Muscle of leg (tissue), 16 donors: ENCODE measurements at places on chromosomes 11 and 22. TPM values are rescaled to one million over a fixed set of nuclear protein-coding genes. Genes with fewer than 3 reads are reported as not detected.

DNA sequence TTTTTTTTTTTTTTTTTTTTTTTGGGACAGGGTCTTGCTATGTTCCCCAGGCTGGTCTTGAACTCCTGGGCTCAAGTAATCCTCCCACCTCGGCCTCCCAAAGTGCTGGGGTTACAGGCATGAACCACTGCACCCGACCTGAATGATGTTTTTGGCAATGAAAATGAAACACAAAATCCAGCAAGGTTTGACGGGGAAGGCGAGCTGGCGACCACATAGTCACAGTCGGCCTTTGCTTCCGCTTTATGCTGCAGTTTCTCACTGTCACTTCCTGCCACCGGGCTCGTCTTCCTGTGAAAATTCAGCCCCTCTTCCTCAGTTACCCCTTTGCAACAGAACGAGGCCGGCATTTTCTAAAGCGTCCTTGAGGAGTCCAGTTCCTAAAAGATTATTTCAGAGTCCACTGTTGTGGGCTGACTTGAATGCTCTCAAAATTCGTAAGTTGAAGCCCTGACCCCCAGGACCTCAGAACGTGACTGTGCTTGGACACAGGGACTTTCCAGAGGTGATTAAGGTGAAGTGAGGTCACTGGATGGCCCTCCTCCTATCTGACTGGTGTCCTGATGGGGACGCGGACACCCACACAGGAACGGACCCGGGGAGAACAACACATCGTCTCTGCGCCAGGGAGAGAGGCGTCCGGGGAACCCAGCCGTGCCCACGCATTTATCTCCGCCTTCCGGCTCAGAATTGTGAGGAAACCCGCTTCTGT is 2.9 kb upstream of the BID start:
- peaks cover 3% of the 10 kb centered on the region for H3K27me3 ChIP-seq
- peak; percentile 38 for DNase-seq

DNA sequence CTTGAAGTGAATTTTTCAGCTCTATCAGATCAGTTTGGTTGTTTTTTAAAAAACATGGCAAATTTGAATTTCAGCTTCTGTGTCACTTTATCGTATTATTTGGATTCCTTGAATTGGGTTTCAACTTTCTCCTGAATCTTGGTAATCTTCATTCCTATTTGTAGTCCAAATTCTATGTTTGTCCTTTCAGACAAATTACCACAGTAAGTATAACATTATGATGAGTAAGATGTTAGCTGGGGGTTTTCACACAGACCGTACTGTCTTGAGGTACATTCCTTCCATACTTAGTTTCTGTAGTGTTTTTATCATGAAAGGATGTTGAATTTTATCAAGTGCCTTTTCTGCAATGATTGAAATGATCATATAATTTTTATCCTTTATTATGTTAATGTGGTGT is 28.0 kb downstream of the OR5B17 start:
- no peaks in the 10 kb centered on the region for H3K27me3 ChIP-seq
- H3K4me3 ChIP-seq, result no peak overlapping the region
- H3K4me1 ChIP-seq, result no peaks in the 10 kb centered on the region
- DNase-seq, result no peak

GRCh38 chr11:116826751-116827431 is 2.8 kb upstream of the APOC3 start:
- H3K36me3 ChIP-seq, result no peaks in the 10 kb centered on the region
- no peak overlapping the region for H3K27ac ChIP-seq
- H3K4me1 ChIP-seq, result peaks cover 3% of the 10 kb centered on the region
- H3K4me3 ChIP-seq, result no peak overlapping the region
- no peaks in the 10 kb centered on the region for H3K27me3 ChIP-seq

GRCh38 chr22:28268171-28268570 is 349.1 kb upstream of the PITPNB start:
- no peaks in the 10 kb centered on the region for H3K27me3 ChIP-seq
- no peak overlapping the region for H3K27ac ChIP-seq
- H3K4me3 ChIP-seq, result no peak overlapping the region
- DNase-seq, result peak; percentile 67
- H3K4me1 ChIP-seq, result peaks cover 3% of the 10 kb centered on the region

DNA sequence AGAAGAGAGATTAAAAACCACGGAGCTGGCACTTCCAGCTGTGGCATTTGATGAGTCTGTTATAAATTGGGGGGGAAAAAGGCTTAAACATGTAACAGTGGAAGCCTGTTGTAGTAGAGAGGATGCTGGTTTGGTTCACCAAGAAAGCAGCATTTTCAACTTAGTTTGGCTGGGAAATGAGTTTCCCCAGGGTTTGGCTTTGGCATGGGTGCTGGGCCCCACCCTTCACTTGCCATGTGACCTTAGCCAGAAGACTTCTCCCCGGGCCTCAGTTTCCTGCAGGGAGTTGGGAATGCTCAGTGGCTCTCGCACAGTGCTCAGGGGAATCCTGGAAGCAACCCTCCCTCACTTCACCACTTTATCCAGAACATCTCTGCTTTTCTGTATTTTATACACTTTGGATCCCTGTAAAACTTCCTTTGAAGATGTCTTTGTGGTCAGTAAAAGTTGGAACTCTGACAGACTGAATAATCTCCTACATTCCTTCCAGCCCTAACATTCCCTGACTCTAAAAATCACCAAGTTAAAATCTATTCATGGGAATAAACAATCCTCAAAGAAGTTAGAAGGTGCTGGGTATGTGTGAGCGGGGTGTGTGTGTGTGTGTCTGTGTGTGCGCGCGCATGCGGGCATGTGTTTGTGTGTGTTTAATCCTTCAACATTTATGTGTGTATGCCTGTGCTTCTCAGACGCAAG is 166.0 kb downstream of the TENM4 start:
- H3K27ac ChIP-seq, result no peak overlapping the region
- H3K4me1 ChIP-seq, result peaks cover 28% of the 10 kb centered on the region
- H3K4me3 ChIP-seq, result no peak overlapping the region

The MS4A3 gene
- total RNA-seq, result 0.49 TPM

The PICALM gene
- total RNA-seq, result 171 TPM

The SLC7A4 gene
- total RNA-seq, result 0.13 TPM

The PRMT3 gene
- total RNA-seq, result 12.1 TPM
